ENCODE measurements at places on chromosomes 3 and 15.

DNA sequence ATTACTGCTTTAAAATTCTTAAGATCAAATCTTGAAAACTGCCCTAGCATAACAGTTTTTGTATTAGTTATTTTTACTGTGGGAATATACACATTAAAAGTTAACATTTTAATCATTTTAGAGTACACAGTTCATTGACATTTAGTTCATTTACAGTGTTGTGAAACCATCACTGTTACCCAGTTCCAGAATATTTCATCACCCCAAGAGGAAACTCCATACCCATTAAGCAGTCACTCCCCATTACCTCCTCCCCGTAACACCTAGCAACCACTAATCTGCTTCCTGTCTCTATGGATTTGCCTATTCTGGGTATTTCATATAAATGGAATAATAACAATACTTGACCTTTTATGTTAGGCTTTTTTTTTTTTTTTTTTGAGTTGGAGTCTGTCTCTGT is 164.1 kb upstream of the LRRFIP2 start:
- no peak for DNase-seq

DNA sequence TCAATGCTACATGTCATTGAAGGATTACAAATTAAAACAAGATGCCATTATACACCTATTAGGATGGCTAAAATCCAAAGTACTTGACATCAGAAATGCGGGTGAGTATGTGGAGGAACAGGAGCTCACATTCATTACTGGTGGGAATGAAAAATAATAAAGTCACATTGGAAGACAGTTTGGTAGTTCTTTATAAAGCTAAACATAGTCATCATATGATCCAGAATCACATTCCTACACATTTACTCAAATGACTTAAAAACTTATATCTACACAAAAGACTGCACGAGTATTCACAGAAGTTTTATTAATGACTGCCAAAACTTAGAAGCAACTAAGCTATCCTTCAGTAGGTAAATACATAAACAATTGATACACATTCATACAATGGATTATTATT is 147.2 kb downstream of the ISL2 start:
- DNase-seq = no peak

- DNase-seq = no peak
Observed at GRCh38 chr15:57343048-57343447, 33.3 kb upstream of the CGNL1 start.

GRCh38 chr3:150227839-150228238 is 180.3 kb upstream of the TSC22D2 start:
- DNase-seq = no peak

DNA sequence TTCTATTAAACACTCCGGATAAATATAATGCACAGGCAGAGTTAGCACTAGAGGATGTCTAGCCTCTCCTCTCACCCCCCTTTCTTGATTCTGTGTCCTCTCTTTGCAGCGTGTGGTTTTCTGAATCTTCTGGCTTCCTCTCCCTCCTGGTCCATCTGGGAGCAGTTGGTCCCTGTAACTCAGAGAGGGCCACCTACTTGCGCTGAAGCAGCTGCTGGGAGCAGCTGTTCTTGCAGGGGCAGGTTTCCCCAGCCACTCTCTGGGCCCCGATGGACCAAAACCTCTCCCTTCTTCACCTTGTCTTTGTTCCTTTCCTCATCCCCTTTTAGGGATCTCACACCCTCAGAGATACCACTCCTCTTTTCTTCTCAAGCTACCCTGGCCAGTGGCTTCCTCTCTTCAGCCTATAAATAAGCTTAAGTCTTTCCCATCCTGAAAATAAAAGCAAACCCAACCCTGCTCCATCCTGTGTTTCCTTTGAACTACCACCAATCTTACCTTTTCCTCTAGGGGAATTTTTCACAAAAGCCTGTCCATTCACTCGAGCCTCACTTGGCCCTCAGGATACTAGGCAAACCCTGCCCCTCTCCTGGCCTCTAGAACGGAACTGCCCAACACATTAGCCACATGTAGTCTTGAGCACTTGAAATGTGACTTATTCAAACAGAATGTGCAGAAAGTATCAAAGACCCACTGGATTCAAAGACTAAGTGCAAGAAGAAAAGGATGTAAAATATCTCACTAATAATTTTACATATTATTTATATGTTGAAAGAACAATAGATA is 59.7 kb downstream of the STARD5 start:
- no peak for DNase-seq

DNA sequence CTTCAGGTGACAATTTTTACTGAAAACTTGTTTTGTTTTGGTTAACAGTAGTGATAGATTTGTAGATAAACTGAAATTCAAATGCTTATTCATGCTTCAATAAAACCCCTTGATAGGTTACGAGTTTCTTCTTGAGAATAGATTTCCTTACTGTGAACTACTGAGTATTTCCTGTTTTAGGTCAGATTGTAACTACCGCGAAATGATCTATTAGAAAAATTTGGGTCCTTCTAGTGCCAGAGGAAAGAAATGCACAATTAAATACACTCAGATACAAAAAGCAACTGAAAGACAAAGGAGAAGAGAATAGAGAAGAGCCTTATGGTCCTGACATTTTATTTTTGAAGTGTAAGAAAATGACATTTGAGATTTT is 251.7 kb upstream of the TBL1XR1 start:
- no peak for DNase-seq

Measured in cortex of kidney (tissue), 1 donor.